ENCODE measurements at places on chromosomes 7 and 10. TPM values are rescaled to one million over a fixed set of nuclear protein-coding genes. Genes with fewer than 3 reads are reported as not detected.

DNA sequence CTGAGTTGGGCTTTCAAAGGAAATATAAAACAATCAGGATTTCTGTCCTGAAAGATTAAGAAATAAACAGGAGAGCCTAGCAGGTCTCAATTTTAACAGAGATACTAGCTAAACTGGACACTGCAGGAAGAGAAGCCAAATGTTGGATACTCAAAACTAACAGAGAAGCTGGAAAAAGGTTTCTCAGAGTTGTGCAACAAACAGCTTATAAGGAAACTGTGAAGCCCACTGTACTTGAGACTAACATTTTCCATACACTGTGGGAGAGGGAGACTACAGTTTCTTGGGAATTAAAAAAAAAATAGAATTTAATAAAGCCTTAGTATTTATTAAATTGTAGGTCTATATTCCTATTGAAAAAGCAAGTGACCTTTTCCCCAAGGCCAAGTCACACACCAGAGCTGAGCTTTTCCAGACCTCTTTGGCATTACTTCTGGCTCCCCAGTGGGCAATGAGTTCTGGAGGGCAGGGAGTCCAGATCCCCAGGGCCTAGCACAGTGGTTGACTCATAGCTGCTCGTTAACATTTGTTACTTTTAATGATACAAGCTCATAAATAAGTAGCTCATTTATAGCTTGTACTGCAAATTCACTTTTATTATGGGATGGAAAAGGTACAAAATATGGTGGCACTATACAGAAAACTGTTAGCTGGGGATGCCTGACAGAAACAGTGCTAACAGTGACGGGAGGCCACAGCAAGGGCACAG is 68.3 kb downstream of the MINDY3 start:
- DNase-seq = peak; percentile 55

GRCh38 chr7:101869026-101869900 is 51.8 kb downstream of the CUX1 start:
- peak; percentile 48 for DNase-seq

- no peak for DNase-seq
Measured at GRCh38 chr10:96170230-96170629, 40.1 kb downstream of the ZNF518A start.

GRCh38 chr10:51879238-51879637 is 179.8 kb upstream of the CSTF2T start:
- peak; percentile 94 for DNase-seq

DNA sequence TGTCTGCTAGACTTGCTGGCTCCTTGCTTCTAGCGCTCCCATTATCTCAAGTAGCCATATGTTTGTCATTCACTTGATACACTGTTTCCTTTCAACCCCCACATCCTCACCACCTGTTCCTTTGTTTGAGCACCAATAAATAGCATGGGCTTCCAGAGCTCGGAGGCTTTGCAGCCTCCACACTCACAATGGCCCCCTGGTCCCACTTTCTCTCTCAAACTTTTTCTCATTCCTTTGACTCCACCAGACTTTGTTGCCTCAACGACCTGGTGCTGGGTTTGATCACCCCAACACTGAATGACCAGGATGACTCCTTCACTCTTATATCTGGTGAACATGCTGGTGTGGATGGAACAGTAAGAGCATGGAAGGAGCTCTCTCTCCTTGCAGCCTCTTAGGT is 114.5 kb upstream of the TRIM24 start:
- no peak for DNase-seq

DNA sequence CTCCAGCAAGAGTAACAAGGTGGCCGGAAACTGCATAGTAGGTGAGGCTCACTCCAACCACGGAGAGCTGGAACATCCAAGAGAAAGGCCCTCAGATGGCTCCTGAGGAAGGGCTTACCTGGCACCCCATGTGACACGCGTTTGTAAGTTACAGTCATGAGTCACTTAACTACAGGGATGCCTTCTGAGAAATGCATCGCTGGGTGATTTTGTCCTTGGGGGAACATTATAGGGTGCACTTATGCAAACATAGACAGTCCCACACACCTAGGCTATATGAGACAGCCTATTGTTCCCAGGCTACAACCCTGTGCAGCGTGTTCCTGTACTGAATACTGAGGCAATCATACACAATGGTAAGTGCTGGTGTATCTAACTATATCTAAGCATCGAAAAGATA is 139.9 kb downstream of the PKD1L1 start:
- no peak for DNase-seq

DNA sequence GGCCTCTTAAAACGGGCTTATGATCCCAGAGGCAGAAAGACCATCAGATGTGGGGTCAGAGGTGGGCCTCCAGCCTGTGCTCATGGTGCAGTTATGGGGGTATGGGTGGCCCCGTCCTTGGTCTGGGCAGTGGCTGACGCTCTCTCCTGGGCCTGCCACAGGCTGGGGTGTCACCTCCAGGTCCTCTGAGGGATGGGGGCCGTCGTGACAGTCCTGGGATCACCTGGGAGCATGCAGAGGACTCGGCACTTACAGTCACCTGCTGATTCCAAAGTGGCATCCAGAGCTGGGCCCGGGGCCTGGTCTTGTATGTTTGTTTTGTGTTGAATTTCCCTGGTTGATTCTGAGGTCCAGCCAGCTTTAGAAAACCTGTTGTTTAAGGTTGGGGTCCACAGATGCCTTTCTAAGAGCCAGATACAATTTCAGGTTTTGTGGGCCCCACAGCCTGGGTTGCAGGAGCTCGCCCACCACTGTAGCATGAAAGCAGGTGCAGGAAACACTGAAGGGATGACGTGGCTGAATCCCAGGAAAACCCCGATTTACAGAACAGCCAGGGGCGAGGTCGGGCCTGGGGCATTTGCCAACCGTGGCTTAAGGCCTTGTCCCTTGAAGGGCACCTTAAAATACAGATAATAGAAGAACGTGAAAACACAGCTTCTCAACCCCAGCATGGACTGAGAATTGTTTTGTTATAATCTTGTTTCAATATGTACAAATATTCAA is 170.7 kb upstream of the PPP2R2D start:
- DNase-seq = no peak

ZNF722 gene
- total RNA-seq = not detected

ZNF862 gene
- total RNA-seq = 8.5 TPM

OR6B1 gene
- total RNA-seq = not detected

Measured in muscle of leg (tissue), 16 donors.